CD8-positive, alpha-beta T cell (primary cell): ENCODE measurements at places on chromosomes 11 and 22.

- no peak for DNase-seq
These were observed 383.0 kb upstream of the NARS2 start for GRCh38 chr11:78957476-78958245.

DNA sequence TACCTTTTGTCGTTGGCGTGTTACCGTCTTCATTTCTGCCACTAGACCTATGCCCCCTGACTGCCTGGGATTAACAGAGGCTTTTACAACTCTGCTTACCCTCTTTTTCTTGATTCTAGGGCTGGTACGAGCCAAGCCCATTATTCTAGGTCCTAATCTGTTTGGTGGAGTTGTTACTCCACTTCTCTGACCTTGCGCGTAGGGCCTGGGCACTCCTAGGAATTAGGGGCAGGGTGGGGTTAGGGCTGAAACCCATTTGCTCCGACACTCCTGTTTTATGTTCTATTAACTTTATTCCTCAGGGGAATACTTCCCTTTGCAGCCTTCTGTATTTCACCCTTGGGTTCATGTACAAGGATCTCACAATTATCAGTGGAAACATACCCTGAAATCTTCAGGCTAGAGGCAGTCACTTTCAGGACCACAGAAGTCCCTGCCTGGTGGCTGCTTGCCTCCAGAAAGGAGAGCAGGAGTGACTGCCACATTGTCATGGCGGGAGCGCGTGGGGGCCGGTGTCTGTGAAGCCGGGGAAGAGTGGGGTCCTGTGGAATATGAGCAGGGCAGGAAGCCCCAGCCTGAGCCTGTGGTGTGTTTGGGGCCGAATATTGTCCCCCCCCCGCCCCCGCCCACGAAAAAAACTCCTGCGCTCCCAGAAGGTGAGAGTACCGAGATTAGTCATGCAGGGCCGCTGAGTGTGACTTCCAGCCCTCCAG lies 731 bp upstream of the SLC37A2 start:
- no peak for DNase-seq

GRCh38 chr22:44918925-44919392 lies 90.8 kb downstream of the PHF21B start:
- no peak for DNase-seq

DNA sequence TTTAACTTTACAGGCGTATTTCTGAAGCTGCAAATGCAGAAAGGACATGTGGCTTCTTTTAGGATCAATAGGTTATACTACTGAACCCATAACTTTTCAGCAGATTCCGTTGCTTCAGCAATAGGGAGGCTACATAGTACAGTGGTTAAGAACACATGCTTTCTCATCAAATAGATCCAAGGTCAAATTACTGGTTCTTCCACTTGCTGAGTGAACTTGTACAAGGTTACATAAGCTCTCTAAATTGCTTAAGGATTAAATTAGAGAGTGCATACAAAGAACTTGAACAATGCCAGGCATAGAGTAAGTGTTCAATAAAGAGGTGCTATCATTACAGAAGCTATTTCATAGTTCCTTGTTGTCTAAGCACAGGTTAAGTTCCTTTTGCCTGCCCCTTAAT lies 129.6 kb downstream of the BARX2 start:
- DNase-seq: no peak
